ENCODE measurements at places on chromosomes 6 and 20.

GRCh38 chr6:127924440-127924839 is 23.6 kb upstream of the THEMIS start:
- no peak for DNase-seq

DNA sequence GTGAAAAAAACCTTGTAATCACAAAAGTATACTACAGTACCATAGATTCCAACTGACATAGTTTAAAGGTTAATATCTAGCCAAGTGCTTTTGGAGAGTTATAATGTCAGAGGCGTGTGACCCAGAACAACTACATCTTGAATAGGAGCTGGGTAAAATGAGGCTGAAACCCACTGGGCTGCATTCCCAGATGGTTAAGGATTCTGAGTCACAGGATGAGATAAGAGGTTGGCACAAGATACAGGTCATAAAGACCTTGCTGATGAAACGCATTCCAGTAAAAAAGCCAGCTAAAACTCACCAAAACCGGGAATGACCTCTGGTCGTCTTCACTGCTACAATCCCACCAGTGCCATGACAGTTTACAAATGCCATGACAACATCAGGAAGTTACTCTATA is 22.4 kb upstream of the KIAA0408 start:
- no peak for DNase-seq

- DNase-seq, result no peak
Observed at GRCh38 chr6:18308070-18308735, 43.9 kb upstream of the DEK start.

DNA sequence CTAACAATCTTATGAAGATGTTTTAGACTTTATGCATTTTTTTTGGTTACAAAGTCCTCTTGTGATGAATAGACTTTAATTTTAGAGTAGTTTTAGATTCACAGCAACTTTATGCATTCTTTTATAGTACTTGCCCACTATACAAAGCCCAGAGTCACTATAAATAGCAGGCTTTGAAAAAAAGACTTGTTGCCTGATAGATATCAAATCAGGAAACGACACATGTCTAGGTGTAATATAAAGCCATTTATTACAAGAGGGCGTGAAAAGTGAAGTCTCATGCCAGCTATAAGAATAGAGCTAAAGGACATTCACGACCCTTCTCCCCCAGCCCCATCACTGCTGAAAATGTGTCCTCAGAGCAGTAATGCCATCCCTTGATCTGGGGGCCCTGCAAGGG is 78.0 kb upstream of the MRPS10 start:
- no peak for DNase-seq

DNA sequence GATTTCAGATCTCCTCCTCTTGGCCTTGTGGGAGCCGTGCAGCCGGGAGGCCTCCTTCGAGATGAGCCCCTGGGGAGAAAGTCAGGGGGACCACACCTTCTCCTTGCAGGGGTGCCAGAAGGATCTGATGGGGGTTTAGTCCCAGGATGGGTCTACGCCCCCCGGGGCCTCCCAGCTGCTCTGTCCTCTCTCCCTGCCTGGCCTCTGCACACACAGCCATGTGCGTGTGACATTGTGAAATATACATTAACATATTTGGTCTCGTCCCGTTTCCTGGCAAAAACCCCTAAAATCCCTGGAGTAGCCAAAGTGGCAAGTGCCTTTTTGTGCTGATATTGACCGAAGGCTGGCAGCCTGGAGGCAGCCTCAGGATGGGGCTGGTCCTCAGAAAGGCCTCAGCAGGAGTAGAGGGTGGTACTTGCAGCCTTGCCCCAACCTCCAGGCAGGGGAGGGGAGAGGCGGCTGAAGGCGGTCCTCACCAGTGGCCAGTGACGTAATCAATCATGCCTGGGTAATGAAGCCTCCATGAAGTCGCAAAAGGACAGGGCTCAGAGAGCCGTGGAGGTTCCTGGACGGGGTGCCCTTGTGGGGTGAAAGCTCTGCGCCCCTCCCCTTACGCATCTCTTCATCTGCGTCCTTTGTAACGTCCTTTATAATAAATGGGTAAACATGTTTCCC is 5.1 kb upstream of the HELZ2 start:
- no peak for DNase-seq

- DNase-seq, result peak; percentile 4
Observed at GRCh38 chr20:5279661-5280060, 37.1 kb downstream of the PROKR2 start.
